ENCODE measurements at places on chromosomes 3 and 15.

GRCh38 chr3:68757157-68757556, 175.2 kb downstream of the TAFA4 start:
- DNase-seq: no peak

GRCh38 chr3:73637042-73637441, 12.3 kb upstream of the PDZRN3 start:
- DNase-seq: no peak

GRCh38 chr15:89787944-89788343, 11.8 kb downstream of the MESP2 start:
- DNase-seq: no peak

- no peak for DNase-seq
These were observed 193.4 kb upstream of the LINGO1 start for GRCh38 chr15:77826006-77826695.

DNA sequence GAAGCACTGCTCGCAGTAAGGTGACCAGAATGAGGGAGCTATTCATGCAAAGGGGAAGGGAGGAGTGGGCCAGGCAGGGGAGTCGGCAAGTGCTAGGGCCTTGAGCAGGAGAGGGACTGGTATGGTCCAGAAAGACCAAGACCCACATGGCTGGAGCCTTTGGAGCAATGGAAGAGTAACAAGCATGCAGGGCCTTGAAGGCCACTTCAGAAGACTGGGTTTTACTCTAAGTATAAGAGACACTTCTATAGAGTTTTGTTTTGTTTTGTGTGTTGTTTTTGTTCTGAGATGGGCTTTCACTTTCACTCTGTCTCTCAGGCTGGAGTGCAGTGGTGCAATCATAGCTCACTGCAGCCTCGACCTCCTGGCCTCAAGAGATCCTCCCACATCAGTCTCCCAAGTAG, 42.0 kb downstream of the BFSP2 start:
- DNase-seq: peak; percentile 33

- DNase-seq: no peak
These were observed 8.0 kb downstream of the PIK3CA start for GRCh38 chr3:179156170-179156569.

DNA sequence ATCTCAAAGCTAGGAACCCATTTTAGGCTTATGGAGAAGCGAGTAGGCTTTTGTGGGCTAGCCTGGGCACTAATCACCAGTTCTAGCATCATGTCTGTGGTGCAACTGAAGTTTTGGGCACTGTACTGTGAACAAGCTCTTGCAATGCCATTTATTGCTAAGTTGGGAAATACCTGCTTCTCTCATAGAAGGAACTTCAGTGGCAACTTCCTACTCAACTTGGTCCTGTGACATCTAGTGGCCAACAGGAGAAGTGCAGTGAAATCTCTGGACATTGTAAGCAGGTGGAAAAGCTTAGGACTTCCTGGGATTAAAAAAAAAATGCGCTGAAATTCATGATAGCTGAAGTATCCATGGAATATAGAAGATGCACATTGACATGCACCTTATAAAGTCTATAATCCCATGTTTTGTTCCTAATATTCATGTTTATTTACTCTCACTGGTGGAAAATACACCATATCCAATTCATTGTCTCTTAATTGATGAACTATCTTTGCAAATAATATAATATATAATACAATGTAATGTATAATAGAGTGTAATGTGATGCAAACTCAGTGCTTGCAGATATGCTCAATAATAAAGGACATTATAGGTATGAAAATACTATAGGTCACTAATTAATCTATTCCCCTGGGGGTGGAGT, 6.5 kb upstream of the ALDH1A3 start:
- DNase-seq: peak; percentile 64

DNA sequence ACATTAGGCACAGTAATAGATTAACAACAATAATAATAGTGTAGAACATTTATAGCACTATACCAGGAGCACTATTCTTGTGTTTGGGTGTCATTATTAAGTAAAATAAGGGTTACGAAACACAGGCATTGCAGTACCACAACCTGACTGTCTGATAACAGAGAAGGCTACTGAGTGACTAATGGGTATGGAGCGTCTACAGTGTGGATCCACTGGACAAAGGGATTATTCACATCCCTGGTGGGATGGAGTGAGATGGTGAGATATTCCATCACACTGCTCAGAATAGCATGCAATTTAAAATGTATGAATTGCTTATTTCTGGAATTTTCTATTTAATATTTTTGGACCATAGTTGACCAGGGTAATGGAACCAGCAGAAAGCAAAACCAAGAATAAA, 18.2 kb downstream of the MINDY4B start:
- no peak for DNase-seq

GRCh38 chr3:190768891-190769290, 93.6 kb downstream of the GMNC start:
- DNase-seq: no peak

GRCh38 chr3:130973406-130973805, 53.2 kb downstream of the ASTE1 start:
- DNase-seq: no peak

DNA sequence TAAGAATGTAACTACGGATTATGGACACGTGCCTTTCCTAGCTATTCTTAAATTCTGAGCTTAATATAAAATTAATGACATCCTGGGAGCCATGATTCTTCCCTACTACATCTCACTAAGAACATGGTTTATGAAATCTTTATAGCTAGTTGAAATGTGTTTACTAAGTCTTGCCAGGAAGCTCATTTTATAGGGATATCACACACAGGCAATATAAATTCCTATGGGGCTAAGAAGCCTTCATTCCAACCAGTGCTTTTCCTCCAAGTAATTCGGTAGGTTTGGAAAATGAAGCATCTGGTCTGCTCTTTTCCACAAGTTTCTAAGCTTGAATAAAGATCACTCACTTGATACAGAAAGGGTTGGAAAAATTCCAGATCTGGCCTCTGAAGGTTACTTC, 802.6 kb downstream of the FHIT start:
- no peak for DNase-seq

DNA sequence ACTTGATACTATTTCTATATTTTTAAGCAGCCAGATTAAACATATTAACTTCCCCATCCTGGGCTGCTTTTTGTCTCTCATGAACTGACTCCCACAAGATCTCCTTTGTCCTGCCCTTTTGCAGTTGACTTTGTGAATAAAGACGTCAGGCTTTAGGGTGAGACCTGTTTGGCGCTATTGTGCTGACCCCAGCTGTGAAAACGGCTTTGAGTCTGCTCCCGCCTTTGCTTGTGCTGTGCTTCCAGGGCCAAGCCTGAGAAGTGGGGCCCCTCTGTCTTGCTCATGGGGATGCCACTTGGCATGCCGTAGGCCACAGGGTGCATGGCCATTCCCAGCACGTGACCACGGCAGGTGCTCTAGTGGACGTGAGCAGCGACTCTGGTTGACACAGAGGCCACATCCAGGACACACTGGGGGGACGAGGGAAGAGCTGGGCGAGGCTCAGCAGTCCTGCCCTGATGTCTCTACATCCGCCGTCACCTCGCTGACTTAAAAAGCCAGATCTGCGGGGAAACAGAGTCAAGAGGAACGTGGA, 268.9 kb upstream of the LYSMD4 start:
- DNase-seq: no peak

- DNase-seq: no peak
These were observed 647.7 kb downstream of the ZPLD1 start for GRCh38 chr3:103082501-103082900.

DNA sequence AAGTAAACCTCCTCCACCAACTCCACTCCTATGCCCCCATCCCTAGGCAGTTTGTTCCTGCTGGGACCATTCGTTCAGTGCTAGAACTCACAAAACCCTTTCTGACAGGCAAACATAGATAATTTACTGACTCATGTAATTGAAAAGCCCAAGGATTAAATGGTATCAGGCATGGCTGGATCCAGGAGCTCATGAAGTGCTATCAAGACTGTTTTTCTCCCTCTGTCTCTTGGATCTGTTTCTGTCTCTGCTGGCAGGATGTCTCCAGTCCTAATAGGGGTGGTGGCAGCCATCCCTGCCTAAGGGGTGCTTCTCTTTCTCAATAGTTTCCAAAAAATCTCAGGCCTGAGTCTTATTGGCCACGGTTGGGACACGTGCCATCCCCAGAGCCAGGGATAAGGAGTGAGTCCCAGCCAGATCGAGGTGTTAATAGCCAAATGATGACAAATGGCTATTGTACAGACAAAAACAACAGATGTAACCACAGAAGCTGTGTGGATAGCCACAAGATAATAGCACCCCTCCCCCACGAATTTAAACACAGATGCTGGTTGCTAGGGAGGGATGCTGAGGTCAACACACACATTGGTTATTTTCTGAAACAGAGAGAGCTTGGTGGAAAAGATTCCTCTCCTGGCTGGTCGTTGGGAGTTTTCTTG, 168.6 kb downstream of the SHQ1 start:
- no peak for DNase-seq

- DNase-seq: no peak
These were observed 138.9 kb upstream of the FRMD4B start for GRCh38 chr3:69524816-69525215.

DNA sequence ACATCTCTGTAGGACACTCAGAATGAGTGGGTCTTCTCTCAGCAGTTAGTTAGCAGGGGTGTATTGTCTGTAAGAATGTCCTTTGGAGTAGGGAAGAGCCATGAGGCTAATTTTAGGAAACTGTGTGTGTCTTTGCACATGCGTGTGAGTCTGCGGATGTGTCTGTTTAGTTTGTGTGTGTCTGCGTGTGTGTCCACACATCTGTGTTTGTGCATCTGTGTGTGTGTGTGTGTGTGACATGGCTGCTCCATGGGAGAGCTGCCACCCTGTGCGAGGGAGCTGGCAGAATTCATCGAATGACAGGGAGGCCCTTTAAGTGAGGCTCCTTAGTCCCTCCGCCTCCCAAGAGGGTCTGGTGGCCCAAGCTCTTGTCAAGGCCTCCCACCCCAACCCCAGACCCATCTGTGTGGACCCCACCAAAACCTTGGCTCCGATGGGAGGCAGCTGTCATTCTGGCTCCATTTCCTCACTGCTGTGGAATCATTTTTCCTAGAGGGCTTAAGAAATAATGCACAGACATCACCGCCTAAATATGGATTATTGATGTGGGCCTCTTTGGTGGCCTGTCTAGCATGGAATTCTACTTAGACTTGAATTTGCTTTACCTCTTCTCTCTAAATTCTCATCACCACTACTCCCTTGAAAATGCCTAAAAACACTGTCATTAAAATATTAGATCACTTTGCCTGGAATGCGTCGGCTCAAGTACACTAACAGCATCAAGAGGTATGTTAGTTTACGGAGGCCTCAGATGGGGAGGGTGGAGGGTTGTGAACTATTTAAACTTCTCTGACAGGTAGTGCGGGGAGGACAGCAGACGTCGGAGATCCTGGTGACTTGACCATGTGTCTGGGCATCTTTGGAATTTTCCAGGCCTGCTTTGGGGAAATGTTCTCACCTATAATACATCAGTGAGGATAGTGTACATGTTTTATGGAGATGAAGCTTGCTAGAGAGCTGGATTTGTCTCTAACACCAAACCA, 9.4 kb downstream of the ESYT3 start:
- no peak for DNase-seq

GRCh38 chr15:61327019-61327631, 98.0 kb upstream of the RORA start:
- no peak for DNase-seq

GRCh38 chr3:4986175-4986781, 7.0 kb downstream of the BHLHE40 start:
- no peak for DNase-seq

DNA sequence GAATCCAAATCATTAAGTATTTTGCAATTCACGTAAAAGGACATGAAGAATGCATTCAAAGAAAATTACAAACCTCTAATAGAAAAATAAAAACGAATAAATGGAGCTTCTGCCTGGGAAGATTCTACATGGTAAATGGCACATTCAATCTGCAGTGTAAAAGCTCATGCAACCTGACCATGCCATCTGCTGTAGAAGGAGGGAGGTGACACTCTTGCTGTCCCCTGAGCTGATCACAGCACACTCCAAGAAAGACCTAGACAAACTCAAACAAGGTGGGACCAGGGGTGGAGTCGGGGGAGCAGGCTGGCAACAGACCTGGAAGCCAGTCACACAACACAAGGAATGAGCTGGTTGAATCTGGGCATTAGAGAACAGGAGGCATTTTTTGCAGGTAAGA, 101.8 kb downstream of the BDH1 start:
- DNase-seq: peak; percentile 3

DNA sequence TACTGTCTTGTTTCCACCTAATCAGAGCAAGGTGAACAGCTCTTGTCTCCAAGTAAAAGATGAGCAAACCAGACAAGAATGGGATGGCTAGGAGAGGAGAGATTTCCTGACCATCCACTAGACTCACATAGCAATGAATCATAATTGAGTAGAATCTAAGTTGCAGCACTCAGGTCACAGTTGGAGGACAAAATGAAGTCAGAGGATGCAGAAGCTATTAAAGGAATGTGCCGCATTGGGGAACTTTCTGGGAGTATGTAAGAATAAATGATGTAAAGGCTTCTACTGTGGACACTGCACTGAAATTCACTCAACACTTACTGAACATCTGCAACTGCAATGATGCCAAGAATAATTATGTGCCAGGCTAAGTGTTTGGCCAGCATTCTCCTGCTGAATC, 217.4 kb upstream of the WNT5A start:
- DNase-seq: no peak

DNA sequence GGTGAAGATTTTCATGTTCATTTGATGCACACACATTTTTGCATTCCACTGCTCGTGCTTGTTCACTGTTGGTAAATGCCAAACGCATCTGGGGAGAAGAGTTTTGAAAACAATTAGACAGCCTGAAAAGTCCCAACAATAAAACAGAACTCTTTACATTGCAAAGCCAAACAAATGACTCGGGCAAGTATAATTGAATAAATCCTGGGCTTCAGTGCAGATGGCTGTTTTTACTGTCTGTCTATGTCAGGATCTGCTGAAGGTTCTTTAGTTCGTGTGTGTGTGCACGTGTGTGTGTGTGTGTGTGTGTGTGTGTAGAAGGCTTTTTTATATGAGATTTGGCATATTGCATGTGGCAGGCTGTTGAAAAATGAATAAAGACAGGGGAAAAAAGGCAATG, 277.5 kb upstream of the CDIN1 start:
- DNase-seq: no peak

DNA sequence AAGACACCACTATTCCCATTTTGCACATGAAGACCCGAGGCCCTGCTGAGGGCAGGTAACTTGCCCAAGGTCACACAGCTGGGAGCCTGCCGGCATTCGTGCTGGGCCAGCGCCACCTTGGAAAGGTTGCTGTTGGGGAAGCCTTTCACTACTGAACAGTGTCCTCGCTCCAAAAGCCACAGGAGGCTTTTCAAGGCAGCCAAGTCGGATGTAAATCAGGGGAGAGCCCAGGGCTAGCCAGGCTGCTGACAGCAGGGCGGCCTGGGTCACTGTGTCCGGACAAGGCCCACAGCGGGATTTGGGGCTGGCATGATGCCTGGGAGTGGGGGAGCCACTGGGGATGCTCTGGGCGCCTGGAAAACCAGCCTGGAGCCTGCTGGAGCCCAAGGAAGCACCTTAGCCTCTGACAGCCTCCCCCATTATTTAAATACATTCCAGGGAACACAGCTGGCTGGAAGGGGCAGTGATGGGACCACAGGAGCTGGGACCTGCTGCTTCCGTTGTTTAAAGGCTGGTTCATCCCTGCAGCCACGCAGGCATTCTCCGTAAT, 10.5 kb downstream of the SLC6A6 start:
- DNase-seq: no peak
